ENCODE measurements at places on chromosomes 5 and 9.

GRCh38 chr9:13719981-13720676, 440.6 kb upstream of the MPDZ start:
- no peak for DNase-seq

GRCh38 chr5:180704362-180704761, 35.5 kb downstream of the OR2Y1 start:
- DNase-seq: no peak

DNA sequence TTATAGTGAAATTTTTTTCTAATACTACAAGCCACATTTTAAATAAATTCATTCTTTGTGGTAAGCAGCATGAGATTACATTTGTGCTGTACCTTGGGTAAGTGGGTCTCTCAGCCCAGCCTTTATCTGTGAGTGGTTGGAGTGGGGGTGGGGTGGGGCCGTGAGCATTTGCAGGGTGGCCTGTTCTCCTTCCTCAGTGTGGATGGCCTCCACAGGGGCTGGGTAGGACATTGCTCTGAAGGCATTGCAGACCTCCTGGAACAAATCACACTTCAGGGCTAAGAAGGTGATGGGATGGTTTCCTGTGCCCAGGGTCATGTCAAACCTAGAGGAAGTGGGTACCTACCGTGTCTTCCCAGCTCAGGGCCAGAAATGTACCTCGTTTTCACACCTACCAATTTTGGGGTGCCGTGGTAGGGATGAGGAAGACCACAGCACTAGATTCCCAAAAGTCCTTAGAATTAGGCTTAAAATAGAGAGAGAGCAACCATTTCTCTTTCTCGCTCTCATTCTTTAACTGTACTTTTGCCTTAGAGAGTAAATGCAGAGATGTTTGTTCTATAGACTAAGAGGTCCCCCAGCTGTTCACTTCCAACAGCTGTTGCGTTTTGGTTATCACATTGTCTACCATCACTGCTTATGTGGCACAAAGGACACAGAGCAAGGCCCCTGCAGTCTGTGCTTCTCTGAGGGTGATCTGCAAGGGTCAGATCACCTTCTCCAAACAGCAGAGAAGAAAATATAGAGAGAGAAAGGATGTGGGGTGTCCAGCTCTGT, 83.4 kb upstream of the CTSL start:
- DNase-seq: no peak

- DNase-seq: no peak
Measured at GRCh38 chr5:29162297-29162696, 2031.2 kb upstream of the CDH6 start.

GRCh38 chr9:19946441-19947109, 157.7 kb upstream of the SLC24A2 start:
- DNase-seq: no peak

GRCh38 chr5:107092695-107093094, 578.0 kb downstream of the EFNA5 start:
- no peak for DNase-seq

- no peak for DNase-seq
Measured at GRCh38 chr5:176784218-176785165, 25.9 kb upstream of the UNC5A start.

DNA sequence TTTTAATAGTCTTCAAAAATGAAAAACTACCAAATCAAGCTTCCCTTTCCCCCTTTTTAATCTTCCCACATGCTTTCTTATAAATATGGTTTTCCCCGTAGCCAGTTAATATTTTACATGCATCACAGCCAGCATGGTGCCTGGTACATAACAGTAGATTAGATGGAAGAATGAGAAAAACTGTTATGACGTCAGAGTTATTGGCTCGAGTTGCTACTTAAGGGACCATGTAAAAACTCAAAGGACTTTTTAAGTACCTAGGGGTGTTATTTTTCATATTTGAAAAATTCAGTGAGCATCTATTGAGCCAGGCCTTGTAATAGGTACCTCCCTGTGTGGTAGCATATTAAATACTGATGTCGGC, 176.4 kb downstream of the SMARCA2 start:
- DNase-seq: no peak

GRCh38 chr5:112417931-112418658, 982 bp downstream of the EPB41L4A start:
- DNase-seq: no peak

- no peak for DNase-seq
Measured at GRCh38 chr9:21682981-21683380, 119.5 kb upstream of the MTAP start.

- DNase-seq: no peak
Measured at GRCh38 chr9:121976751-121977150, 116.4 kb downstream of the TTLL11 start.

- no peak for DNase-seq
Measured at GRCh38 chr5:94944160-94944559, 325.7 kb downstream of the SLF1 start.

Data from HAP-1 (cell line).